ENCODE measurements at places on chromosomes 13 and 19.

DNA sequence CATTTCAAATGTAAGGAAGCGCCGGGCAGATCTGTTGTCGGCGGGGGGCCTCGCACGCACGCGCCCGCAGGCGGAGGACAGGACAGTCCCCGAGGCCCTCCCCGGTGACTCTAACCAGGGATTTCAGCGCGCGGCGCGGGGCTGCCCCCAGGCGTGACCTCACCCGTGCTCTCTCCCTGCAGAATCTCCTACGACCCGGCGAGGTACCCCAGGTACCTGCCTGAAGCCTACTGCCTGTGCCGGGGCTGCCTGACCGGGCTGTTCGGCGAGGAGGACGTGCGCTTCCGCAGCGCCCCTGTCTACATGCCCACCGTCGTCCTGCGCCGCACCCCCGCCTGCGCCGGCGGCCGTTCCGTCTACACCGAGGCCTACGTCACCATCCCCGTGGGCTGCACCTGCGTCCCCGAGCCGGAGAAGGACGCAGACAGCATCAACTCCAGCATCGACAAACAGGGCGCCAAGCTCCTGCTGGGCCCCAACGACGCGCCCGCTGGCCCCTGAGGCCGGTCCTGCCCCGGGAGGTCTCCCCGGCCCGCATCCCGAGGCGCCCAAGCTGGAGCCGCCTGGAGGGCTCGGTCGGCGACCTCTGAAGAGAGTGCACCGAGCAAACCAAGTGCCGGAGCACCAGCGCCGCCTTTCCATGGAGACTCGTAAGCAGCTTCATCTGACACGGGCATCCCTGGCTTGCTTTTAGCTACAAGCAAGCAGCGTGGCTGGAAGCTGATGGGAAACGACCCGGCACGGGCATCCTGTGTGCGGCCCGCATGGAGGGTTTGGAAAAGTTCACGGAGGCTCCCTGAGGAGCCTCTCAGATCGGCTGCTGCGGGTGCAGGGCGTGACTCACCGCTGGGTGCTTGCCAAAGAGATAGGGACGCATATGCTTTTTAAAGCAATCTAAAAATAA, 18.2 kb downstream of the IL17D start:
- no peak for DNase-seq

GRCh38 chr13:40592035-40592434, 74.4 kb downstream of the FOXO1 start:
- no peak for DNase-seq

- DNase-seq, result no peak
These were observed 12.1 kb upstream of the ZSCAN1 start for GRCh38 chr19:58021541-58022282.

DNA sequence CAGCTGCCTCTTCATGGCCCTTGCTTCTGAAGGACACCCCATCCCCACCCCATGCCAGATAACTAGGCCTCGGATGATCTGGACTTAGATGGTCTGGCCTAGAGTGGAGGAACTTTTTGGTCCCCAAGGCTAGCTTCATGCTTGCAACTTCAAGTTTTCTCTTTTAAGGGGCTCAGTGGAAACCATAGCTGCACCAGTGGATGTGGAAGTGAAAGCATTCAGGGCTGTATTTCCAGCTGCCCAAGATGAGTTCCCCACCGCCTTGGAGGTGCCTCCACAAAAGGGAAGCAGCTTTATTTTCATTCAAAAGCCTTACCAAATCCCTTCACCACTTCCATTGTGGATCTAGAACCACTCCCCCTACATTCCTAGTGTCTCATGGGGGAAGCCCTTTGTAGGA, 17.6 kb upstream of the GSX1 start:
- no peak for DNase-seq

DNA sequence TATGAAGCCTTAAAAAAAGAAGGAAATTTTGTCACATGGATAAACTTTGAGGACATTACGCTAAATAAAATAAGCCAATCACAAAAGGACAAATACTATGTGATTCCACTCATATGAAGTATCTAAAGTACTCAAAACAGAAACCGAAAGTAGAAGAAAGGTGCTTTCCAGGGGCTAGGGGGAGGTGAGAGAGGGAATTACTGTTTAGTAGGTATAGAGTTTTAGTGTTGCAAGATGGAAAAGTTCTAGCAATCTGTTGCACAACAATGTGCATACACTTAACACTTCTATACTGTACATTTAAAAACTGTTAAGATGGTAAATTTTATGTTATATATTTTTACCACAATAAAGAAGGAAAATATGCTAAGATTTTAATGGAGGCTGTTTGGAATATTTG, 83.0 kb downstream of the POLR1D start:
- DNase-seq, result no peak

GRCh38 chr13:61276401-61276800, 139.2 kb downstream of the PCDH20 start:
- no peak for DNase-seq

DNA sequence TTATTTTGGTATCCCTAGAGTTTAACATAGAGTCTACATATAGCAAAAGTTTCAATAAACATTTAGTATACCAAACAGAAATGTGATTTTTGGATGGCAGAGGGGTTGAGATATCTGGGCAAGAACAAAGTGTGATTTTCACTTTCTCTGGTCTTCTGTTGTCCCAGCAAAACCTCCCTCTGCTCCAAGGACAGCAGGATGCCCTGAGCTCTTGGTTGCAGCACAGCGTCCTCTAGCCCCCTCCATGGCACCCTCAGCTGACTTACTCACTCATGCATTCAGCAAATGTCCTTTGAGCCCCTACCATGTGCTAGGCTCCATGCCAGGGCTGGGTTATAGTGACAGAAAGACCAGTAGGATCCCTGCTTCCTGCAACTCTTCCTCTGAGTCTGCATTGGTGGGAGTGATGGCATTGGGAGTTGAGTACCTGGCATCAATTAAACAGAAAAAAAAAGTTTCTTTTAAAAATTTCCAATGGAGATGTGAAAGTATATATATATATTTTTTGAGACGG, 104.8 kb upstream of the UBL3 start:
- no peak for DNase-seq

GRCh38 chr13:71169180-71169579, 697.8 kb downstream of the DACH1 start:
- DNase-seq, result no peak

DNA sequence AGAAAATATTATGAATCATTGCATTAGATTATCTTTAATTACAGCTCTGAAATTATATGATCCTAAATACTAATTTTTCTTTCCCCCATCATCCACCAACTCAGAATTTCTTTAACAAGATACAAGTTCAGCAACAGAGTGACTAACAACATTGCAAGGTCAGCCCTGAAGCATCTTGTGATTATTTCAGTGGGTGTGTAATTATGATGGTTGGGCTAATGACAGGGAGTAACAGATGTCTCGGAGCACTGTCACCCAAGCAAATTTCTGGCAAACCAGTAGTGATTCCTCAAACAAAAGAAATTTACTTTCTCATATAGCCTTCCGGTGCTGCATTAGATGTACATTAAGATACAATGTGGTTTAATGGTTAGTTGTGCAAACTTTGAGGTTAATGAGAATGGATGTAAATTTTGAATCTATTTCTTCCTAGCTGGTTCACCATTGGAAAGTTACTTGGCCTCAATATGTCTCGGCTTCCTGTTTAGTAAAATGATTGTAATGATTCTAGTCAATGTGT, 238.9 kb downstream of the ITGBL1 start:
- no peak for DNase-seq

DNA sequence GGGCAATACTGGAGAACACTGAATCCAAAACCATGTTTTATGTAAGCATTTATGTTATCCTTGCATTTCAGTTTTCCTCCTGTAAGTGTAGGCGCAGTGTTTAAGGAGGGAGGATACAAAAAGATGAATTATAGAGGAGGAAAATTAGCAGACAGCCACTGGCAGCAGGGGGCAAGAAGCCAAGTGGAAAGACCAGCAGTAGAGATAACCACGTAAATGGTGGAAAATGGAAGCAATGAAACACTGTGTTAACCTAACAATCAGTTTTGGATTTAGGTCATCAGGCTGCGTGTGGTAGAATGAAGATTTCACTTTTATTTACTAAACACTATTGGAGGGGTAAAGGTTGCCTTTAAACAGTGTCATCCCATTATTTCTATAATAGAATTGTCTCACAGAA, 447.3 kb downstream of the GPC6 start:
- DNase-seq, result no peak

- no peak for DNase-seq
These were observed 30.2 kb upstream of the TFDP1 start for GRCh38 chr13:113554333-113554700.

GRCh38 chr13:37484056-37484455, 114.5 kb downstream of the POSTN start:
- no peak for DNase-seq

DNA sequence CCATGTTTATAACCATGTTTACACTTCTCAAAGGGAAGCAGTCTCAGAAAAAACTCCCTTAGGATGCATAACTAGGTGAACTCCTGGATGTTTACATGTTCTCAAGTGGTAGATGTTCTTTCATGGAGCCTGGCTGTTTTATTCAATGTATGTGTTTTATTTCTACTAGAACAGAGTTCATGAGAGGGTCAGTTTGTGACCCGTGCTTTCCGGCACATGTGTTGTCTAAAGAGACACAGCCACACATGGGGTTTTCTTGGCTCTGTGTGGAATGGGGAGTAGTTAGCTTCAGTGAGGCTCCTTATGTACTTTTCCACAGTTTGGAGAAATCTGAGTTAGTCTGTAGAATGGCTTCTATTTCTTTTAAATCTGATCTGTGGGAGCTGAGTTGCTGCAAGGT, 60.9 kb downstream of the ATP8A2 start:
- DNase-seq, result no peak

DNA sequence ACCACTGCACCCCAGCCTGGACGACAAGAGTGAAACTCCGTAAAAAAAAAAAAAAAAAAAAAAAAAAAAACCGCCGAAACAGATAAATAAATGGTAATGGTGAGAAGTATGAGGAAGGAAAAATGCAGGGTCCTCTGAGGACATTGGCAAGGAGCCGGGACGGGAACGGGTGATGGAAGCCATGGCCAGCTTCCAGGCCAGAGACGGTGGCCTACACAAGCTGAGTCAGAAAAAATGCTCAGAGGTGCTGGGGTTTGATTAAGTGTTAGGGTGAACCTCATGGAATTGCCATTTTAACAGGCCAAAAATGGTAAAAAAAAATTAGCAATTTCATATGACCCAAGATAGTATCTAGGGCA, 866 bp upstream of the ZSWIM4 start:
- peak; percentile 75 for DNase-seq

DNA sequence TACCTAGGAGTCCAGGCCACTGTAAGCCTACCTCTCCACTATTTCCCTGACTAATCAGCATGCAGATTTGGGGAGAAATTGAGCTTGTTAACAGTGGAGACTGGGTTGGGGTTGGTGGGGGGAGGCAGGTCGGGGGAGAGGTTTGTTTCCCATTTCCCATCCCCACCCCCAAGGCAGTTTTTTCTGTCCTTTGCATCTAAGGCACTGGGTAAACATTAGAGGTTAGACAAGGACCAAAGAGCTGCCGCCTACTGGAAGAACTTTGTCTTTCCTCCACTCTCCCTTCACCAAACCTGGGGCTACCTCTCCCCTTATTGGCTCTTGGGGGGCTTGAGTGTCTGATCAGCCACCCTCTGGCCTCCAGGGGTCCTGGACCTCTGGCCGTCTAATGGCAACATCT, 953 bp downstream of the KCNN4 start:
- no peak for DNase-seq

GRCh38 chr19:40355975-40356680, 7.6 kb downstream of the PLD3 start:
- DNase-seq, result no peak

- peak; percentile 70 for DNase-seq
These were observed 130.2 kb downstream of the DNAJC15 start for GRCh38 chr13:43153436-43154090.

DNA sequence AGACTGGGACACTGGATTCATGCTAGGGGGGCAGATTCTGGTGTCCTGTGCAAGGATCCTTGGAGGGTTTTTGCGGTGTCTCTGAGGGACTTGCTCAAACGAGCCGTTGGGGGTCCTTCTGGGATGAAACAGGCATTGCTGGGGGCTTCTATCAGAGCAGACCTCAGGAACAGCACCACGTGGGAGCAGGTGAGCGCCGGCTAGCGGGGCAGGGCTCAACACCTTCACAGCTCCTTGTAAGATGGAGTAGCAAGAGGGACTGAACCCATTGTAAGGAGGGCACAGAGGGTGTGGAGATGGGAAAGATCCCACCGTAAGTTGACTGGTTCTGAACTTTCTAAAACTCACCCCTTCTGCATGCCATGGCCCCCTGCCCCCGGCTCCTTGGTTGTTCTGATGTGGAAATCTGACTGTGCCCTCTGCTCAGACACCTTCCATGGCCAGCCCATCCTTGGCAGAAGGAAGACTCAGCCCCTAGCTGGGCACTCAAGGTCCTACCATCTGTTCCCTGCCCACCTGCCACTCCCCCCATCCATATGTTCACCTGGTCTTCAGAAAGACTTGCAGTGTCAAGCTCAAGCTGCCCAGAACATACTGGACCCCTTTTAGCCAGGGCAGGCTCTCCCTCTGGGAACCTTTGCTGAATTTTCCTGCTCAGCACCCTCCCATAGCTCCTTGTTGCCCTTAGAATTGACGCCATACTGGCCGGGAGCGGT, 1.2 kb downstream of the SLC27A1 start:
- DNase-seq, result no peak

- no peak for DNase-seq
These were observed 29.5 kb downstream of the LPAR6 start for GRCh38 chr13:48383384-48383783.

- no peak for DNase-seq
These were observed 23.6 kb downstream of the DOCK9 start for GRCh38 chr13:98954313-98954712.

DNA sequence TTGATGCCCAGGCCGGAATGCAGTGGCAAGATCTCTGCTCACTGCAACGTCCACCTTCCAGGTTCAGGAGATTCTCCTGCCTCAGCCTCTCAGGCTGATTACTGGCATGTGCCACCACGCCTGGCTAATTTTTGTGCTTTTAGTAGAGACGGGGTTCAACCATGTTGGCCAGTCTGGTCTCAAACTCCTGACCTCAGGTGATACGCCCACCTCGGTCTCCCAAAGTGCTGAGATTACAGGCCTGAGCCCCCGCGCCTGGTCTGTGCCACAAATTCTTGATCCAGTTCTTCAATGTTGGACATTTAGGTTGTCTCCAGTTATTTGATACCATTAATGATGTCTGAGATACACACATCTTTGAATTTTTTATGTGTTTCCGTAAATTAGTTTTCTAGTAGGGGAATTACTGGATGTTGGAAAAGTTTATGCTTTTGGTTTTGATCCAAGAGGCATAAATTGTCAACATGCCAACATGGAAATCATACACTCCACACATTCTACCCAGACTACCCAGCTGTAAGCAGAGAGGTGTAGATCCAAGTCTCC, 525 bp upstream of the COG3 start:
- no peak for DNase-seq
